ENCODE measurements at places on chromosomes 1 and 21. TPM values are rescaled to one million over a fixed set of nuclear protein-coding genes. Genes with fewer than 3 reads are reported as not detected.

GNAT2 gene
- total RNA-seq: not detected

HSF2BP gene
- not detected for total RNA-seq

OR2L8 gene
- not detected for total RNA-seq

MPZ gene
- total RNA-seq: 2.4 TPM

ZBTB8B gene
- total RNA-seq: 0.02 TPM

ARTN gene
- total RNA-seq: not detected

ASAP3 gene
- total RNA-seq: 26.0 TPM

OR2L13 gene
- total RNA-seq: not detected

SUSD4 gene
- total RNA-seq: 7.6 TPM

TMPRSS3 gene
- total RNA-seq: not detected

SV2A gene
- total RNA-seq: 0.44 TPM

CDC73 gene
- 59.4 TPM for total RNA-seq

HMGCS2 gene
- total RNA-seq: 5.1 TPM

NOS1AP gene
- total RNA-seq: 7.1 TPM

ALX3 gene
- total RNA-seq: not detected

HPDL gene
- total RNA-seq: not detected

IGSF21 gene
- 1.6 TPM for total RNA-seq

OR6K6 gene
- not detected for total RNA-seq

S100A14 gene
- total RNA-seq: 7.3 TPM

PTCH2 gene
- 0.46 TPM for total RNA-seq

LAPTM5 gene
- 9.7 TPM for total RNA-seq

TLCD4 gene
- total RNA-seq: 86.8 TPM

FAM72C gene
- total RNA-seq: not detected

NTNG1 gene
- not detected for total RNA-seq

LRRC38 gene
- total RNA-seq: 1.6 TPM

FCRL4 gene
- total RNA-seq: not detected

ENO1 gene
- total RNA-seq: 119 TPM

SELENBP1 gene
- 41.1 TPM for total RNA-seq

FCAMR gene
- total RNA-seq: not detected

CHRM3 gene
- total RNA-seq: 0.05 TPM

RNU1-4 gene
- 1,638 TPM for total RNA-seq

VWA5B1 gene
- total RNA-seq: not detected

NPHS2 gene
- not detected for total RNA-seq

OR2W3 gene
- not detected for total RNA-seq

DARS2 gene
- 22.8 TPM for total RNA-seq

WLS gene
- 117 TPM for total RNA-seq

HSD3B2 gene
- not detected for total RNA-seq

NBPF6 gene
- not detected for total RNA-seq

IFNGR2 gene
- total RNA-seq: 29.2 TPM

CLCA4 gene
- total RNA-seq: not detected

SMIM1 gene
- 13.0 TPM for total RNA-seq

EFCAB7 gene
- 9.2 TPM for total RNA-seq

PEF1 gene
- 37.3 TPM for total RNA-seq

TCEA3 gene
- 93.0 TPM for total RNA-seq

BCL2L15 gene
- total RNA-seq: not detected

HMCN1 gene
- total RNA-seq: 6.0 TPM

LRRC53 gene
- not detected for total RNA-seq

SYTL1 gene
- 0.66 TPM for total RNA-seq

CLDN8 gene
- not detected for total RNA-seq

Measured in heart right ventricle (tissue), 16 donors.